ENCODE measurements at places on chromosomes 11 and 22.

GRCh38 chr11:117454564-117454917, 126.9 kb downstream of the CEP164 start:
- DNase-seq = no peak

DNA sequence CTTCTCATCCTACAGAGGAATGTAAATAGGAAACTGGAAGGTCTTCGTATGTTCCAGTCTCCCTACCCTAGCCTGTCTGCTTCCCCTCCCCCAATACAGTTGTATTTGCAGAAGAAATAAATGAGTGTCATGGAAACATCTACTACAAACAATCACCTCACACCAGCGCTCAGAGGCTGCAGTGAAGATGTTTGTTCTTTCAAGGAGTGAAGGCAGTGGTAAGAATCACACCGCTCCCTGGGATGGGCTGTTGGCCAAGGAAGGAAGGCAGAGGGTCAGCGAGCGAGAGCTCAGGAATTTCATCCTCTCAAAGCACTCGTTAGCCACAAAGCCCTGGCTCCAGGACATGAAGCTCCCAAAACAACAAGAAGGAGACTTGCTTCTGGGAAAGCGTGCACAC, 1.1 kb upstream of the IGSF9B start:
- DNase-seq = no peak

DNA sequence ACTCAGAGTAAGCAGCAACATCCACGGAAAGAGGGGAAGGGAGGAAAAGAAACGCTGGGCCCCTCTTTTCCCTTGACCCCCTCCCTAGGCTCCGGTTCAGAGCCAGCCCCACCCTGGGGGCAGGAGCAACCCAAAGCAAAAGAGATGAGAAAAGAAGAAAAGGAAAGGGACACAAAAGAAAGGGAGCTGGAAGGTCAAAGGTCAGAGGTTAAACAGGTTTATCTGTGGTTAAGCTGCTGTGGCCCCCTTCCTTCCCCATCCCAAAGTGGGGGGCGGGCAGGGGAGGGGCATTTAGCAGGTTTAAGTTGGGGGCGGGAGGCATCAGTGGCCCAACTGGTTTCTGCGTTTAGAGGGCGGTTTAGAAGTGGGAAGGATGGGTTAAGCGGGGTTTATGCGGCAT, 35.6 kb downstream of the SLC22A12 start:
- no peak for DNase-seq

- DNase-seq = no peak
Observed at GRCh38 chr11:745428-745827, 1.8 kb upstream of the TALDO1 start.

DNA sequence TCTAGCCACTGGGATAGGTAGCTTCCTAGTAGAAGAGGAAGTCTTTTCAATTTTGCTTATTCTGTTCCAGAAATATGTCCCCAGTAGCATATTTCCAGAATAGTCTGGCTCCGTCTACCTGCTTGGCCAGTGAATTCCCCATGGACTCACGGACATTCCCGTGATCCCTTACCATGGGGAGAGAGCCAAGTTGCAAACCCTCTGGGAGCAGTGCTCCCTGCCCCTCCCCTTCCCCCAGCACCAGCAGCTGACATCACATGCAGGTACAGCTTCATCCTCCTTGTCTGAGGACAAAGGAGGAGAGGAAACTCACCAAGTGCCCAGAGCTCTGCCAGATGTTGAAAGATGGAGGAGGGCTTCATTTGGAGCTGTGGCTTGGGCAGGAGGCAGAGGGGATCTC, 61.2 kb downstream of the GRAMD1B start:
- no peak for DNase-seq

DNA sequence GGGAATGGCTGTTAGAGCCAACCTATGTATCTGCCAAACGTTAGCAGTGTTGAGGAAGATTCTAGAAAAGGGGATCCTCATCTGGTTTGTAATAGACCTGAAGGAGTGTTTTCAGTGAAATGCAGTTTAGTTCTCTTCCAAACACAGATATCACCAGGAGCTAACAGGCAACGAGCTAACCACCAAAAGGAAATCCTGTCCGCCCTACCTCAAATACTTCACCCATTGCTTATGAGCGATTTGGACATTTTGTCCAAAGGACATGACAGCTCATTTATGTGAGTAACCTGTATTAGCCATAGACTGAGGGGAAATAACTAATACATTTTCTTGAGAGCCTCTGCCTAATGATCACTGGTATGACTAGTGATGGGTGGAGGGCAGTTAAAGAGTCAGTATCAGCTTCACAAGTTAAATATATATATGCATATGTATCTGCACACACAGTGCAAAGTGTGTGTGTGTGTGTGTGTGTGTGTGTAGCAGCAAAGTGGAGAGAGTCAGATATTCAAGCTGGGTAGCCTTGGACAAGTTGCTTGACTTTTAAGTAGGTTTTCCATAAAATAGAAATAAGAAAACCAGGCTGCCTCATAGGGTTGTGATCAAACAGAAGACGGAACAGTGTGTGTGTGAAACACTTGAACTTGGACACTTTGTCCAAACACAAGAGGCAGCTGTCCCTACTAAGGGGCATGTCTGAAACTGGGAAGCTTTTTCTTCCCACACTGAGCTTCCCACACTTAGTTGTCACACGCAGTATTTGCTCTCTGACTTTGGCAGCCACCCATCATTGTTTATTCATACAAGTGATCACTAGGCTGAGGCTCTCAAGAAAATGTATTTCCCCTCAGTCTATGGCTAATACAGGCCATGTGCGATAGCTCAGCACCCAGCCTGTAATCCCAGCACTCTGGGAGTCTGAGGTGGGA, 940 bp upstream of the C11orf91 start:
- peak; percentile 90 for DNase-seq

- DNase-seq = no peak
Observed at GRCh38 chr11:66130978-66131377, 60.9 kb downstream of the PACS1 start.

DNA sequence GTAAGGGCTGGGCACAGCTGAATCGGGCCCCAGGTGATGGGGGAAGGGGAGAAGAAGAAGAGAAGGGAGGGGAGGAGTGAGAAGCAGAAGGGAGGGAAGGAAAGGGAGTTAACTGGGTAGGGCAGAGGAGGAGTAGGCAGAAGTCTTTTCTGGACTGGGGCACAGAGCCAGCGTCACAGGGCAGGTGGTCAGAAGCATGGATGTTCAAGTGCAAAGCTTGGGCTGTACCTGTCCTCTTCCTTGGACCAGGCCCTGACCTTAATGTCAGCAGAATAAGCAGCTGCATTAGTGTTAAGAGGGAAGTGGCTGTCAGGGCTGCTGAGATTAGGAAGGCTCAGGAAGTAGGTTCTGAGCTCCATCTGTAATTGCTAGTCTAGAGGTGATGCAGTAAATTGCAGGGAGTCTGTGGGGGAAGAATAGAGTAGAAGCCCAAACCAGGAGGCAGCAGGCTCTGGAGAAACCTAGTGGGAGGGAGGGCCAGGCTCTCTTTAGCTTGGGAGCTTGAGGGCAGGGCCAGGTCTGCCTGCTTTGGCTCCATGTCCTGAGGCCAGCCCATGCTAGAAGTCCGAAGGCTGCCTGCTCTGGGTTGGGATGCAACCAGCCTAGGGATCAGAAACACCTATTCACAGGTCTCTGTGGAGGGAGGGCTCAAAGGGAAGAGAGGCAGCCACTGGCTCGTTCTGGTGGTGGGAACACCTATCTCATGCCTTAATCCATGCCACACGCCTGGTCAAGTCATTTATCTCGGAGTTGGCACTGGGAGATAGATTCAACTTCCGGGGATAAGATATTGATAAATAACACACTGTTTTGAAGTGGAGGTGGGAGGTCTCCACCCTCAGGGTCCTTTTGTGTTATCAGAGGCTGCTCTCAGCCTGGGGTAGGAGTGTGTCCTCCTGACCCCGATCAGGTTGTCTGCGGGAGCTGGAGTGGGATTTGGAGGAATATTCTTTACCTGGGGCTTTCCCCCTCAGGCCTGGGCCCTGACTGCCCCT, 1.7 kb upstream of the UCP3 start:
- DNase-seq = no peak

GRCh38 chr11:112961751-112962578, 745 bp downstream of the NCAM1 start:
- DNase-seq = no peak

DNA sequence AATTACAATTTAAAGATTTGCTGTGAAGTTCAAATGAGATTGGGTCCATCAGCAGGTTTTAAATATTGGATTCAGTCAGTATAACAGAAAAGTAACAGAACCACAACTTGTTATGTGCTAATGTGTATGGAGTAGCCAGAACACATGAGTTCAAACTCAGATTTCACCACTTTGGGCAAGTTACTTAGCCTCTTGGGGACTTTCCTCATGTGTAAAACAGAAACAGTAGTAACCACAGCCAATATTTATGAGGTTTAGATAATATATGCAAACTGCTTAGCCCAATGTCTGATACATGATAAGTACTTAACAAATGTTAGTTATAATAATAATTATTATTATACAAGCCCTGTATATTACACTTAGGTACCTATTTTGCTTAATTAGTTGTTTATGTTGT, 21.8 kb upstream of the SLC5A12 start:
- no peak for DNase-seq
